NCI-H1930 (cell line): ENCODE measurements at places on chromosomes 4 and X.

- DNase-seq = no peak
Observed at GRCh38 chr4:95580226-95580625, 31.5 kb upstream of the UNC5C start.

GRCh38 chrX:76439188-76439587 is 11.7 kb downstream of the MAGEE1 start:
- no peak for DNase-seq

GRCh38 chrX:124548571-124548970 is 202.2 kb downstream of the SH2D1A start:
- no peak for DNase-seq

- DNase-seq = no peak
Observed at GRCh38 chr4:92651536-92651935, 347.8 kb downstream of the GRID2 start.

- no peak for DNase-seq
Observed at GRCh38 chrX:119762718-119763117, 4.3 kb downstream of the SOWAHD start.

- no peak for DNase-seq
Observed at GRCh38 chr4:133621628-133622027, 472.5 kb downstream of the PCDH10 start.
